Left ventricle myocardium inferior (tissue), 1 donor: ENCODE measurements at places on chromosomes 7 and 10. TPM values are rescaled to one million over a fixed set of nuclear protein-coding genes. Genes with fewer than 3 reads are reported as not detected.

NUTM2A gene
- 2.2 TPM for total RNA-seq

DNA sequence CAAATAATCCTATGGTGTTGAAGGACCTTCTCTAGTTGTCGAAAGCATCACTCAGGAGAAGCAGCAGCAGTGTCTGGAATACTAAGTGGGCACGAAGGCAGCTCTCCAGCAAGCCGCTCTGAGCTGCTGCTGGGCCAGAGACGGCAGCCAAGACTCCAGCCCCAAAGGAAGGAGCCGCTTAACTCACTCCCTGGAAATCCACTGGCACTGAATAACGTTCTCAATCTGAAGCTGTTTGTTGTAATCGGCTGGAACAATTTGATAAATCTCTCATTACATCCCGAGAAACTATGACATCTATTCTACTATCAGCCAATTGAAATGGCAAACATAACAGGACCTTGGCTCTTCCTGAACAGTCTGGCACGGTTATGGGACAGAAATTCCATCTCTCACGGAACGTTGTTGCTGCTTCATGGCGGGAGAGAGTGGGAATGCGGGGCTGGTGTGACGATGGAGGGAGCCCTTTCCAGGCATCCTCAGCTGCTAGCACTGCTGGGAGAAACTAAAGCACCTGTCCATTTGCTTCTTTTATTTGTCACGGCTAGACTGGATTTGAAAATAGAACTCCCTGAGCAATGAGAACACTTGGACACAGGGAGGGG is 331.5 kb upstream of the RNF32 start:
- no peak for DNase-seq
- H3K27ac ChIP-seq, result no peak overlapping the region
- peaks cover 24% of the 10 kb centered on the region for H3K27me3 ChIP-seq
- H3K4me1 ChIP-seq, result no peaks in the 10 kb centered on the region

DNA sequence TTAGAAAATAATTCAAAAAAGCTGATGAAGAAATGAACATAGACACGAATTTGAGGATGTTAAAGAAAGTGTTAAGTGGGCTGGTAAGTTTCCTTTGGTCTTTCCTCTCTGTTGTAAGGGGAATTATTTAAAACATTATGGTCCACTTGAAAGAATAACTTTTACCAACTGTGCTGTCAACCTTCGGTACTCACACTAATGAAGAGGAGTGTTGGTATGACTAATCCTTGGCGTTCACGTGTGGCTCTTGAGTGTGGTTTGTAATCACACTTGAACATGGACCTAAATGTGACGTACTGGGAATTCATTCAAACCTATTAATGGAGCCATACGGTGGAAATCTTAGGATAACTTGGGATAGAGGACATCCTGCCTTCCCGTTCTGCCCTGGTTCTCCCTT is 41.3 kb downstream of the TBXAS1 start:
- H3K36me3 ChIP-seq, result no peaks in the 10 kb centered on the region
- no peaks in the 10 kb centered on the region for H3K27me3 ChIP-seq
- no peak overlapping the region for H3K4me3 ChIP-seq
- no peak overlapping the region for H3K27ac ChIP-seq
- DNase-seq, result no peak
- peaks cover 29% of the 10 kb centered on the region for H3K4me1 ChIP-seq

DNA sequence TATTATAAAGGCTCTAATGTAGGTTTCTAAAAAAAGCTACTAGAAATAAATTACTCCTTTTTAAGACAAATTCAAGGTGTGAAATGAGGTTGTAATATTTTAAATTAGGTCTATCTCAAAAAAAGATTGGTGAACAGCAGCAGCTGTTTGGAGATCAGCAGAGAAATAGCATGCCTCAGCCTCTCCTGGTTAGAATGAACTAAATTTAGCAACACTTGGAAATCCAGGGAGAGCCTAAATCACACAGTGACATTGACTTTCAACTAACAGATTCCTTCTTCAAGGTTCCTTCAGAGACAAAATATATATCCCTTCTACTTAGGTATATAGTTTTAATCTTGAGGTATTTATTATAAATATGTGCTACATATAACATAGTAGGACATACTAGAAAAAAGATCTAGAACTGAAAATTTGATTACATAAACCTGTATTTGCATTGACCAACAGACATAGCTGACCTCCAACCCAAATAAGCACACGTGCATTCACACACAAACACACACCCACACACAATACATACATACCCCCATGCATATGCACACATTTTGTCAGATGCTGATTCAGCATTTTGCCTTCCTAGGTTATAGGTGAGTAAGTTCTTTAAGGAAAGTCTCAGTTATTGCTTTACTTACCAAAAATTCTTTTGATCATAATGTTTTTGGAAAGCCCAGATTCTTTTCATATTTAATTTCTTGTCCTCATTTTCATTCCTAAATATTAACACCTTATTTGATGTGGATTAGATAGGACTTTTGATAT is 47.3 kb downstream of the DGKB start:
- peak overlapping the region; percentile 3 for H3K27ac ChIP-seq
- no peaks in the 10 kb centered on the region for H3K27me3 ChIP-seq
- no peaks in the 10 kb centered on the region for H3K36me3 ChIP-seq

DNA sequence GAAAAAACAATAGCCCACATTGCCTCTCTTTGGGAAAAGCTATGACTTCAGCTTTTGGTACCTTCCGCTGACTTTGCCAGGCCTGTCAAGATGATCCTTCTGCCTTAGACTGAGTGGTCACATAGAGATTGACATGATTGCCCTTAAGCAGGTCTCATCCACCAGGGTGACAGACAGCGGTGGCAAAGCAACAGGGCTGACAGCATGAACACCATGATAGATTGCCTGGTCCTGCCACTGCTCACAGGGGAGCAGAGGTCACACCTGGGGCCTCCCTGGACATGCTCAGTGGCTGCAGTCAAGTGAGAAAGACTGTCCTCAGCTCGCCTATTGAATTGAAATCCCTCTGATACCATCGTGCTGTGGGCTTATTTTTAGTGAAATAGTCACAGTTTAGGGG is 1080.2 kb downstream of the KCNMA1 start:
- no peaks in the 10 kb centered on the region for H3K36me3 ChIP-seq
- no peak overlapping the region for H3K4me3 ChIP-seq
- H3K4me1 ChIP-seq, result peaks cover 29% of the 10 kb centered on the region
- H3K27ac ChIP-seq, result no peak overlapping the region
- DNase-seq, result no peak

HOXA11 gene
- total RNA-seq, result not detected

DNA sequence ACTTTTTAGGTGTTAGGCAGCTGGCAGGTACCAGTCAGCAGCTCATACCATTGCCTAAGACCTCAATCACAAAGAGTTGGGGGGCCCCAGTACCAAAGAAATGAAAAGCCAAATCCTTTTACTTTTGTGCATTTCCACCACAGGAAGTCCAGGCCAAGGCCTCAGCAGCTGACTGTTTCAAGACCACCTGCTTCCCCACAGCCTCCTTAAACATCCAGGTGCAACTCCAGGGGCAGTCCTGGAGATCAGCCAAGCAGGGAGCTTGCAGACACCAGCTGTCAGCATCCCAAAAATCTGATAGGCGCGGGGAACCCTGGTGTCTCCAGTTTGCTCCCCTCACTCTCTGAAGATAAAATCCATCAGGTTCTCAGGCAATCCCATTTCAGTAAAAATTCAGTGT is 91.5 kb upstream of the EFCAB10 start:
- no peaks in the 10 kb centered on the region for H3K27me3 ChIP-seq
- no peak for DNase-seq
- H3K4me3 ChIP-seq, result no peak overlapping the region
- H3K27ac ChIP-seq, result no peak overlapping the region
